Brain (organoid and tissue), 16 donors: ENCODE measurements at places on chromosomes 5 and 9. TPM values are rescaled to one million over a fixed set of nuclear protein-coding genes. Genes with fewer than 3 reads are reported as not detected.

ANKRD34B gene
- 0.20 TPM for polyA plus RNA-seq

RLN2 gene
- not detected for polyA plus RNA-seq

ARHGEF39 gene
- 11.6 TPM for polyA plus RNA-seq

TIMD4 gene
- not detected for polyA plus RNA-seq

ARL14EPL gene
- polyA plus RNA-seq = not detected

- DNase-seq = no peak
Observed at GRCh38 chr5:167014401-167015056, 1276.9 kb upstream of the WWC1 start.

- no peak for DNase-seq
Observed at GRCh38 chr9:100088202-100088601, 10.6 kb downstream of the ERP44 start.

- no peak for DNase-seq
Observed at GRCh38 chr5:96881511-96882115, 5.3 kb downstream of the ERAP2 start.

DNA sequence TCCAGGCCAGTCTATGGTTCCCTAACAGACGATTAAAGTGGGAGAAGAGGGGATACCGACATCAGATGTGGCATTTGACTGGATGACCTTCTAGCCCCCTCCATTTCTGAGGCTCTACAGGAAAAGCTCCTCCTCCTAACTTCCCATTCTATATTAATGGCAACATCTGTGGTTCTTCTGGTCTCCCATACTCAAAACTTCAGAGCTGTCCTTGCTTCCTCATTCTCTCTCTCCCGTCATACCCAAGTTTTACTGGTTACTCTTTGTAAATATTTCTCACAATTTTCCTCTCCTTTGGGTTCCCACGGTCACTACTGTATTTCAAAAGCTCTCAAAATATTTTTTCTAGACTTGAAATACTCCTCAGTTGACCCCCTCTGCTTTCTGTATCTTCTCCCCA lies 36.0 kb upstream of the IL7R start:
- DNase-seq = no peak

GRCh38 chr9:120855827-120856670 lies 13.3 kb upstream of the PSMD5 start:
- peak; percentile 38 for DNase-seq

DNA sequence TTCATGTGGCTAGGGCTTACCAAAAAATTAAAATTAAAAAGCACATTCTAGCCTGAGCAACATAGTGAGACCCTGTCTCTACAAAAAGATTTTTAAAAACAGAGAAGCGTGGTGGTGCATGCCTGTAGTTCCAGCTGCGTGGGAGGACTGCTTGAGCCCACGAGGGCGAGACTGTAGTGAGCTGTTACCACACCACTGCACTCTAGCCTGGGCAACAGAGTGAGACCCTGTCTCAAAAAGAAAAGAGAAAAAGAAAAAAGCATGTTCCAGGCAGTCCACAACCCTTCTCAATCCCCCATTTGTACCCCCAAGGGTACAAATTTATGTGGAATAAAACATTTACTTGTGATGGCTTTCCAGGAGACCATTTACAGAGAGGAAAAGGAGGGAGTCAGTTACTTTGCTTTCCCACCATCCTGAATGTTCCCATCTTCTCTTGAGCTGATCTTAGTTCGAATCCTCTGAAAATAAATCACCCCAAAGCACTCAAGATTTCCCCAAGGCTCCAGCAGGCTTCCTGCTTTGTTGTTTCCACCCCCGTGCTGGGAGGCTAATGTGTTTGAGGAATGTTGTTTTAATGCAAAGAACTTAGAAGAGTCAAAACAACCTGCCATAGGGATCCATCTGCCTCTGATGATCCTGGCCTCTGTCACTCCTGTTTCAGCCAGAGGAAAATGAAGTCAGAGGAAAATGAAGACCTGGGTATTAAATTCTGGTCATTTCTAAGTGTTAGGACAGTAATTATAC lies 384.7 kb downstream of the BNC2 start:
- DNase-seq = no peak

- DNase-seq = no peak
Observed at GRCh38 chr9:95012035-95012708, 285.7 kb downstream of the AOPEP start.

GRCh38 chr5:146338774-146339714 lies at the start of gene POU4F3:
Gene POU4F3, plus strand, starts transcription at chr5:146338839. Its CDS starts 274 bp downstream, at chr5:146339113.
- DNase-seq = peak; percentile 73
